NCI-H187 (cell line): ENCODE measurements at places on chromosomes 11 and 22.

- no peak for DNase-seq
Observed at GRCh38 chr22:27994481-27995331, 75.7 kb upstream of the PITPNB start.

DNA sequence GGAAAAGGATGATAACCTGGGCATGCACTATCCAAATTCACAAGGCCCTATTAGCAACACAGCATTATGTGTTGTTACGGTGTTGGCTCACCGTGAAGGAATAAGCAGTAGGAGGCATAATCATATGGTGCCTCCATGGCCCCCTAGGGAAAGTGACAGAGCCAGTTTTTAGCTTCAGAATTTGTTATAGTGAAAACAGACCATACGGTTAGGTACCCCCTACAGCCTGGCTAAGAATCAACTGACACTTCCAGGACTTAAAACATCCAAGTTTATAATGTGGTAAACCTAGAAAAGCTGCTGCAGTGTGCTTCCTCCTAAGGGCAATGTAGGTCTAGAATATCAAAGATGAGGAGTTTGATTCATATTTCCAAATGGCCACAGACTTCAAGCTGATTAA lies 30.4 kb downstream of the KIF18A start:
- no peak for DNase-seq

DNA sequence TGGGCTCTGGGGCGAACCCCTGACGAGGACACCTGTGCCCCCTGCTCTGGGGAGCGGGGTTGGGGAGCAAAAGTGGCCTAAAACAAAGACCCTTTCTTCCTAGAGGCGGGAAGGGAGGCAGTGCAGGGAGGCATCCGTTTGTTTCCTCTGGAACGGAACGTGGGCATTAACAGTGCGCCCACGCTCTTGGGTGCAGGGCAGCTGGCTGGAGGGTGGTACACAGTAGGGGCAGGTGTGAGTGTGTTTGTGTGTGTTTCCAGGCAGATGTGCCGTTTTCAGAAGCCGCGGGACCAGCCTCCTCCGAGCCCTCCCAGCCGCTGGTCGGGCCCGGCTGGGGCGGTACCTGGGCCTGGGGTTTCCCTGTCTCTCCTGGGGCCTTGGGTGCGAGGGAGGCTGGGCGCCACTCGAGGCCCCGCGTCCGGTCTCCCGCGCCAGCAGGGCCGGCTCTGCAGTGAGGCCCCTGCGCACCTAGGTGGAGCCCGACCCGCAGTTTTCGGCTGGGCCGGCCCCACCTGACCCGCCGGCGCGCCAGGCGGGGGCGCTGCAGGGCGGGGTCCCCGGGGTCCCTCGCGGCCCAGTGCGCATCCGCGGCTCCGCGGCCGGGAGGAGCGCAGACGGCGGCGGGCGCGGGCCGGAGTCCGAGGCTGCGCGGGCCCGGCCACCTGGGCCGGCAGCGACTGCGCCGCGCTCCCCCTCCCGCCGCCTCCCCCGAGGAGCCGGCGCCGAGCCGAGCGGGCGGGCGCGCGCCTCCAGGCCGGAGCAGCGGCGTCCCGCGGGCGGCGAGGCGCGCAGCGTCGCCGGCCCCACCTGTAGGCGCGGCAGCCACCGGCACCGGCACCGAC lies 1252.7 kb downstream of the BRD1 start:
- no peak for DNase-seq

DNA sequence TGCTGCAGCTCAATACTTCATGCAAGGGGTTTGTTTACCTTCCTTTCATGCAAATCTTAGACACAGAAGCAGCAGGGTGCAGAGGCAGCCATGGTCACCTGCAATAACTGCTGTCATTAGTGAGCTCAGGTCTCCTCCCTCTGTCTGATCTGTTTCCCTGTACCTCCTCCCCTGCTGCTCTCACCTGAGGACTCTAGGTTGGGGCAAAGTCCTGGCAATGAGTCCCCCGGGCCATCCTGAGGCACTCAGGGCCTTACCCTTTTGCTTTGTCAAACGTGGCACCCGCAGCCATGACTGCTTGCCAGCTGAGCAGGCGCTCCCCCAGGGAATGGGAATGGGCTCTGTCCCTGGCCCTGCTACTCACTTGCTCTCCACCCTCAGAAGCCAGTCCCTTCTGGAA lies 3.9 kb downstream of the LRRC10B start:
- DNase-seq, result peak; percentile 37

GRCh38 chr11:64673279-64673678 lies 49.7 kb downstream of the NRXN2 start:
- DNase-seq, result no peak

DNA sequence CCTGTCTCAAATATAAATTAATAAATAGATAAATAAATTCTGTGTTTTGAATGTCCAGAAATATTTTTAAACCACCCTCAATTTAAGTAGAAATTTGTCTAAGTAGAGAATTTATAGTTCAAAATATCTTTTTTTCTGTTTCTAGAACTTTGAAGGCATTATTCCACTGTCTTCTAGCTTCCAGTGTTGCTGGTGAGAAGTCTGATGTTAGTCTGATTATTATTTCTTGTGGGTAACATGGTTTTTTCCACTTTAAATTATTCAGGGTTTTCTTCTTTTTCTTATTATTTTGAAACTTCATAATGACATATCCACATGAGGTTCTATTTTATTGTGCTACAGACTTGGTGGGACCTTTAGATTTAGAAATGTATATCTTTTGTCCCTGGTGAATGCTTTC lies 46.4 kb upstream of the HEPHL1 start:
- DNase-seq, result no peak

DNA sequence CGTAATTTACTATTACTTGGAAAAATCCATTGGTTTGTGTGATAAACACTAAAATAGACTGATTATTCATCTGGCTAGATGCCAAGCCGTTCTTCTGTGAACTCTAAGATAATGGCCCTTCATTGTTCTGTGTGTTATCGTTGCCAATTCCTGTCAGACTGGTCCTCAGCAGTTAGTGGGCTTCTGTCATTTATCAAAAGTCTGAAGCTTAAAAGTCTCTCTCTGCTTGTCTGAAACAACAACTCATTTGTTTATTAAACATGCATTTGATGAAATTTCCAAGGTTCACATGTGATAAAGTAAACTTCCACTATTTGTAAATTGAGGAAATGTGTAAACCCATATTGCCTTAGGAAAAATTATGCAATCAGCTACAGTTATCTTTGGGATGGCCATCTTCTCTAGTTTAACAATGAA lies 21.1 kb upstream of the RDX start:
- DNase-seq, result no peak

DNA sequence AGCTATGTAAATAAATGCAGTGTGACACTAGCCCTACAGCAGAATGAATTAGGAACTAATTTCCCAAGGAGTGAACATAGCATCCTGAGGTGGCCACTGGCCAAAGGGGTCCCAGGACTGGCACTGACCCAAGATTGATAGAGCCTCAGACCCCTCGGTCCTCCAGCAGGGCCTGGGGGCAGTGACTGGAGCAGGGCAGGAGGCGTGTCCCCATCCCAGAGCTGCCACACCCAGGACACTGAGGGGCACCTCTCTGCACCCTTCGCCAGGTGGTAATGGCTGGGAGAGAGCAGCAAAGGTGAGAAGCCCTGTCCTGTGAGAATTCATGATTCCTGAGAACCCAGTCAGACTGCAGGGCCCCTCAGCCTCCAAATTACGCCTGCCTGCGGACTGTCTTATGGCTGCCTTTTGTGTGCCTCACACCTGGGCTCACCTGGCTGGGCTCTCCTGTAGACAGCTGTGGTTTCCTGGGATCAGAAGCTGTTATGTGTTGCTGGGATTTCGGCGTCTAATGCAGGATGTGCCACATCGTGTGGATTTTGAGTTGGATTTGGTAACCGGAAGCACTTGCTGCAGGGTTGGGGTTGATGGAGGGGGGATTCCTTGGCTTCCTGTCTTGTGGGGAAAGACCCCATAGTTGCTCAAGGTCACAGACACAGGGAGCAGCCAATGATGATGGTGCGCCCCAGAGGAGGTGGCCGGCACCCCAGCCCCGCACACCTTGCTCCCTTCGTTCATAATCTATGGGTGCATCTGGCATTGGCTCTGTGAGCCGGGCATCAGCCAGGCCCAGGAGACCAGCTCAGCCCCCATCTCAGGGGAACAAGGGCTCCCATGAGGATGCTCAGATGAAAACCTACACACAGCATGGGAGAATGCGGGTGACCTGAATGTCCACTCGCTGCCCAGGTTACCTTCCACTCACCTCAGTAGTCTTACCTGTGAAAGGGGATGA lies 582.9 kb downstream of the BRD1 start:
- DNase-seq, result no peak

GRCh38 chr11:87957961-87958360 lies 217.3 kb downstream of the RAB38 start:
- DNase-seq, result no peak

GRCh38 chr11:3626250-3626960 lies 15.4 kb downstream of the ART5 start:
- no peak for DNase-seq

DNA sequence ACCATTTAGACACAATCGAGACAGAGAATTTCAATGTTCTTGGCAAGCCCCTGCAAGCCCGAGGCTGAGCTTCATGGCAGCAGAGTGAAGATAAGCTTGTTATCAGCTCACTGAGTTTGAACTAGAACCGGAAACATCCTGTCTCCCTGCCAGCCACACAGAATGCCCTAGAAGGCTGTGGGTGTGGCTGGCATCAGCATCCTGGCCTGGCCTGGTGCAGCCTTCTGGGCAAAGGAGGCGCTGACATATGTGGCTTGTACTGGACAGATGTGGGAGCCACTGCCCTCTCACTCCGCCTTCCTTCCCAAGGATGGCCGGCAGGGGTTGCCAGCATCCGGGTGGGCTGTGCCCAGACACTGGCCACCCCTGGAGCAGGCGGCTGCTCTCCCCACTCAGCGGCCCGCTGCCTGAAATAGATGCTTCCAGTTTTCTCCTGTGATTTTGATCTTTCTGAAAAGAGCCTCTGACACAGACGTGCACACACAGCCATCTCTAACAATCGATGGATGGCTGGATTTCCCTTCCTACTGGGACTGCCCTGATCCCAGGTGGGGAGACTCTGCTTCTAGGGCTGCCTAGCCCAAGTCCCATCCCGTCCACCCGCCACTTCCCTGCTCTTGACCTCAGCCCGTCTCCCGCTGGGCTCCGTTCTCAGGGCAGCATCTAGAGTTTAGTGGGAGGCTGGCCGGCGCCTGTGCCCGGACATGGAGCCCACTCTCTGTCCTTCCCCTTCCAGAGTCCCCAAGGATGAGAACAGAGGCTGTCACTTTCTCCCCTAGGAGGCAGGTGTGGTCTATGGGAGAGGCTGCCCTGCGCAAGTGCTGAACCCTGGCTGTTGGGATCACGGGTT lies 149.7 kb downstream of the CTTN start:
- DNase-seq, result no peak

- DNase-seq, result peak; percentile 10
Observed at GRCh38 chr11:23540101-23540561, 679.9 kb upstream of the CCDC179 start.

- no peak for DNase-seq
Observed at GRCh38 chr11:9760193-9760575, 96.3 kb downstream of the SWAP70 start.

- no peak for DNase-seq
Observed at GRCh38 chr11:105181521-105181920, 42.0 kb upstream of the CARD18 start.

DNA sequence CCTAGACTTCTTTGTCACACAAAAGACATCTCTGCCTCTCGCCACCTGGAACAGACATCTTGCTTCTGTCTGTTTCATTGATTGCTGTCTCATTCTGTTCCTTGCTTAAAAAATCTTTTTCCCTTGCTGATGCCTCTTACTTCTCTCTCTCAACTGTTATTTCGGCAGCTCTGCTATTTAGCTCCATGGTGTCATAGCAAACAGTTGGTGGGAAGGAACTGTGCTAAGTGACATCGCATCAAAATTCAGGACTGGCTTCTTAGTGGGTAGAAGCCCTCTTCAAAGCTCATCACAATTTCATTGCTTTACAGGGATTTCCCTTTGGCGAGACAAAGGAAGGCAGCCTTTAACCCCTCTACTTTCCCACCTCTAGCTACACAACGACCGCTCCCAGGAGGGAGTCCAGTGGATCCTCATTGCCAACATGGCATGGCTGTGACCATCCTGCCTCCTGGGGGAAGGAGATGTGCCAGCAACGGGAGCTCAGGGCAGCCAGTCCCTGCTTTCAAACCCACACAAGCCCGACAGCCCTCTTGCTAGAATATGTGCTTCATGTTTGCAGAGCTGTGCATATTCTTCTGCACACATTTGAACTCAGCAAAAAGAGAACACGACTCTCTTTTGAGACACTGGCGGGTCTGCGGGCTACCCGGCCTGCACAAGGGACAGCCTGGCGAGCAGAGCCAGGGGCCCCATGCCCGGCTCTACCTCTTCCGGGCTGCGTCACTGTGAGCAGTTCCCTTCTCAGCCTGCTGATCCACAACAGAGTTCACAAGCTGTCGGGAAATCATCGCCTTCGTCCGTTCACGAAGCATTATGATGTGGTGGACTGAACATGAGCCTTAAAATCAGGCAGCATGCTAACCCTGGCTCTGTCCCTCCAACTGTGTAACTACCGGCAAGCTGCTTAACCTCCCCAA lies 51.1 kb upstream of the JAM3 start:
- DNase-seq, result no peak

GRCh38 chr11:1916132-1916985 lies 3.1 kb upstream of the TNNT3 start:
- DNase-seq, result no peak

- DNase-seq, result no peak
Observed at GRCh38 chr11:76640501-76640900, 30.0 kb downstream of the LRRC32 start.

- no peak for DNase-seq
Observed at GRCh38 chr11:501683-502287, 5.3 kb downstream of the RNH1 start.
